ENCODE measurements at places on chromosomes 6 and 20.

GRCh38 chr20:11907621-11908020 is 10.1 kb upstream of the BTBD3 start:
- DNase-seq, result no peak
- peaks cover 45% of the 10 kb centered on the region for H3K4me1 ChIP-seq
- no peak overlapping the region for H3K4me3 ChIP-seq
- H3K27me3 ChIP-seq, result no peaks in the 10 kb centered on the region
- H3K27ac ChIP-seq, result peak overlapping the region; percentile 57

- no peaks in the 10 kb centered on the region for H3K36me3 ChIP-seq
- H3K27ac ChIP-seq, result no peak overlapping the region
- H3K4me3 ChIP-seq, result no peak overlapping the region
- H3K4me1 ChIP-seq, result peaks cover 30% of the 10 kb centered on the region
- no peaks in the 10 kb centered on the region for H3K27me3 ChIP-seq
These were observed 27.3 kb downstream of the COL21A1 start for GRCh38 chr6:56220078-56220477.

DNA sequence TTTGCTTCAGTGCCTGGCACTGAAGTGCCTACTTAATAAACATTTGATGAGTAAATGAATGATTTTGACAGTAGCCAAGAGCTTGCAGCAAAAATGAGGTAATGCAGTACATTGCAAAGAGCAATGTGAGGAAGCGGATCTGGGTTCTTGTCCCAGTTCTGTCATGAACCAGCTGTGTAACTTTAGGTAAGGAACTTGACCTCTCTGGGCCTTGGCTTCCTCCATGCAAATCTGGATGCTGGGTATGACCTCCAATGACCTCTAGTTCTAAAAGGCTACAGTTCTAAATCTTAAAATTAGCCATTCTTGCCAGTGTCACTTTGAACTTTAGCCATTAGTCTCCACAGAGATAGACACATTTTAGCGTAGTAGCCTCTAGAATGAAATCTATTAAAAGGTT is 3.6 kb upstream of the SAMD5 start:
- peaks cover 16% of the 10 kb centered on the region for H3K27me3 ChIP-seq
- peaks cover 12% of the 10 kb centered on the region for H3K4me1 ChIP-seq
- no peak overlapping the region for H3K4me3 ChIP-seq
- no peak for DNase-seq

DNA sequence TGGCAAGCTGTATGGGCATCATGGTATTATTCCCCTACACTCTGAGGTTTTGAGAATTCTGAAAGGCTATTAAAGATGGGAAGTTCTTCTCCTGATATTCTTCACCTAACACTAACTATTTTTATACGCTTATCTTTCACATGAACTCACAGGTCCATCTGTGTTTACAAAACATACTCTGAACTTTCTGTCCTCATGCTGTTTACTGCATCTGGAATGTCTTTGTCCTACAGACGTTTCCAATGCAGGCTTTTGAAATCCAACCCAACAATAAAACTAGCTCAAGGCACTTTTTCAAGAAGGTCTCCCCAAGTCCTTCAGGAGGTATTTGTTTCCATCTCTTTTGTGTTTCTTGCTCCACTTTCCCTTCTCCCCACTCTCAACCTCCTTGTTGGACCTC is 60.5 kb upstream of the MLIP start:
- H3K4me3 ChIP-seq, result no peak overlapping the region
- H3K4me1 ChIP-seq, result peaks cover 11% of the 10 kb centered on the region
- no peaks in the 10 kb centered on the region for H3K36me3 ChIP-seq
- DNase-seq, result no peak
- H3K27me3 ChIP-seq, result no peaks in the 10 kb centered on the region

- H3K27me3 ChIP-seq, result no peaks in the 10 kb centered on the region
- H3K4me3 ChIP-seq, result no peak overlapping the region
- peaks cover 51% of the 10 kb centered on the region for H3K4me1 ChIP-seq
- H3K36me3 ChIP-seq, result no peaks in the 10 kb centered on the region
- peak overlapping the region; percentile 75 for H3K27ac ChIP-seq
These were observed 1.7 kb upstream of the TOMM34 start for GRCh38 chr20:44961870-44962267.

DNA sequence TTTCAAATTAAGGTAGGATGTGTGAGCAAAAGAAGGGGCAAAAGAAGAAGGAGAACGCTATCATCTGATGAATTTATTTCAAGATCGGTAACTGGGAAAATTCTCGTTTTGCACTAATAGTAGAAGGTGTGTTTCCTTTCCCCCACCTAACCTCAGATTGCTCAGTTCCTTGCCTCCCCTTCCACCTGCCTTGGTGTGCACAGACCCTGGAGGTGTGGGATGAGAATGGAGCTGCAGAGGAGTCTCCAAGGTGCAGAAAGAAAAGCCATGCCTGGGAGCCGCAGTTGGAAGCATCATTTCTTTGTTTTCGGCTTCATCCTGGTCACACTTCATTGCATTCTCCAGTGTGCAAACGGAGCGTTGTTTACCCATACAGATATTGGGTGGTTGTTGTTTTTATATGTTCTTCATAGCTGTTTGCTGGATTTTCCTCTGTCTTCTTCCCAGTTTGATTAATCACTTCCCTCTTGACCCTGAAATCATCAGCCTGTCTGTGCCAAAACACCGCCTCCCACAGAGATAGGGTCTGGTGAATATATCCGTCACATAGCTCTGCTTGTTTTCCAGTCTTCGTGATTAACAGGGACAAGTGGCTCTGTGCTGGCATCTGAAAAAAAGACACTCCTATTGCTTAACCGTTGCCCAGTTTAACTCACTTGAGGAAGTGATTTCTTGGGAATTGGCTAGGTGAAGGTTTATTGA is 40.2 kb upstream of the NEDD9 start:
- H3K36me3 ChIP-seq, result no peaks in the 10 kb centered on the region
- peaks cover 34% of the 10 kb centered on the region for H3K4me1 ChIP-seq
- H3K27me3 ChIP-seq, result peaks cover 2% of the 10 kb centered on the region
- no peak overlapping the region for H3K4me3 ChIP-seq

DNA sequence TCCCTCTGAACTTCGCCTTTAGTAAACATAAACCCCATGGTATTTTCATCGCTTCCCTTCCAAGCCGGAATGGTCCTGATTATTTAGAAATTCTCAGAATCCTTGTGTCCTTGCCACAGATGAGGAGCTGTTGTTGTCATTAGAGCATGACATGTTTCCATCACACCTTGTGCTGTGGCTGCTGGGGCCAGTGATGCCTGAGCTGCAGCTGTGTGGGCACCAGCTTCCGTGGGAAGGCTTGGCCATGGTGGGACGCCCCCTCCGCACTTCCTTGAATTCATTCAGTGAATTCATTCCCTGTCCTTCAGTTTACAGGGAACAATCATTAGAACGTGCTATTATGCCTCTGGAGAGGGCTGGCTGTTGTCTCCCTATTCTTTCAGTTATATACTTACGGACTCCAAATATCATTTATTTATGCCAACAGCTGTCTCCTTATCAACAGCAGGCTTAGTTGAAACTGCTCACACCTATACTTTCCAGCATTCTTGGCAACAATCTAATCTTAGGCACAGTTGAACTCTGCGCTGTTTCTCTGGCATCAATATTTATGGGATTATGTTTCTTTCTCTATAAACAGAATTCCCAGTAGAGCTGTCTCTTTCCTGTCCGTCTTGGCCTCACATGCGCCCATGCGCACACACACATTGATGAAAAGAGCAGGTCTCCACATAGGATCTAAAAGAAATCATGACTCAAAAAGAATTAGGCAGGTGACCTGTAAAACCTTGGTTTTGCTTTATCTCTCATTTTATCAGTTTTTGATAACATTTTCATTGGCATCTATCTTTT is 9.0 kb downstream of the ADGRF1 start:
- no peaks in the 10 kb centered on the region for H3K36me3 ChIP-seq
- H3K4me3 ChIP-seq, result no peak overlapping the region
- peak overlapping the region; percentile 28 for H3K27ac ChIP-seq
- H3K27me3 ChIP-seq, result no peaks in the 10 kb centered on the region
- no peak for DNase-seq

DNA sequence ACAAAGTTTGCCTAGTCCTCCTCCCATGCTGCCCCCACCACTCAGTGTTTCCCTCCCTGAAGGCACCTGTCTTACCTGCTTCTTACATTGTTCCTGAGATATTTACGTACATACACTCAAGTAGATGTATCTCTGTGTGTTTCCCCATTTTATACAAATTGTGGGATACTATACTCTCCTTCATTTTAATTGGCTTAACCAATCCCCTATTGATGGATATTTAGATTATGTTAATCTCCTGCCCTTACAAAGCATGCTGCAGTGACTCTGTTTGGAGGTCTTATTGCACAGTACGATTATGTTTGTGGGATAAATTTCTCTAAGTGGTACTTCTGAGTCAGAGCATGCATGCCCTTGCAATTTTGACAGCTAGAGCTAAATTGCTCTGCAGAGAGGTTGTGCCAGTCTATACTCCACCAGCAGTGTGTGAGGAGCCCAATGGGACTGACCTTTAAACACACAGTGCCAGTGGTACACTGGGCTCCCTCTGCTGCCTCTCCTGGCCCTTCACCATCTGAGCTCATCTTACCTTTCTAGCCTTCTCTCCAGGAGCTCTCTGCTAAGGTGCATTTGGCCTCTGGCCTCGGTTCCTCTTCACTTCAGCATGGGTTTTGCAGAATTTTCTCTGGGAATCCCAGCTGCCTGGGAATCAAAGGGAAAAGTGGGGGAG is 57.4 kb downstream of the LYRM2 start:
- H3K27me3 ChIP-seq, result no peaks in the 10 kb centered on the region
- no peak for DNase-seq
- no peak overlapping the region for H3K4me3 ChIP-seq
- peaks cover 27% of the 10 kb centered on the region for H3K4me1 ChIP-seq
- H3K27ac ChIP-seq, result no peak overlapping the region
- peaks cover 2% of the 10 kb centered on the region for H3K36me3 ChIP-seq

GRCh38 chr6:4381381-4381780 is 246.0 kb upstream of the ECI2 start:
- no peaks in the 10 kb centered on the region for H3K27me3 ChIP-seq
- no peak for DNase-seq
- no peak overlapping the region for H3K4me3 ChIP-seq

- no peaks in the 10 kb centered on the region for H3K36me3 ChIP-seq
- H3K4me1 ChIP-seq, result peaks cover 4% of the 10 kb centered on the region
- no peak for DNase-seq
- no peak overlapping the region for H3K4me3 ChIP-seq
- peaks cover 3% of the 10 kb centered on the region for H3K27me3 ChIP-seq
- H3K27ac ChIP-seq, result no peak overlapping the region
These were observed 39.5 kb upstream of the ADGRF5 start for GRCh38 chr6:46961232-46961631.

GRCh38 chr6:167392631-167393316 is 67.9 kb downstream of the TTLL2 start:
- H3K27me3 ChIP-seq, result peaks cover 2% of the 10 kb centered on the region
- no peak overlapping the region for H3K4me3 ChIP-seq
- H3K36me3 ChIP-seq, result no peaks in the 10 kb centered on the region
- H3K27ac ChIP-seq, result no peak overlapping the region
- H3K4me1 ChIP-seq, result no peaks in the 10 kb centered on the region
- no peak for DNase-seq

DNA sequence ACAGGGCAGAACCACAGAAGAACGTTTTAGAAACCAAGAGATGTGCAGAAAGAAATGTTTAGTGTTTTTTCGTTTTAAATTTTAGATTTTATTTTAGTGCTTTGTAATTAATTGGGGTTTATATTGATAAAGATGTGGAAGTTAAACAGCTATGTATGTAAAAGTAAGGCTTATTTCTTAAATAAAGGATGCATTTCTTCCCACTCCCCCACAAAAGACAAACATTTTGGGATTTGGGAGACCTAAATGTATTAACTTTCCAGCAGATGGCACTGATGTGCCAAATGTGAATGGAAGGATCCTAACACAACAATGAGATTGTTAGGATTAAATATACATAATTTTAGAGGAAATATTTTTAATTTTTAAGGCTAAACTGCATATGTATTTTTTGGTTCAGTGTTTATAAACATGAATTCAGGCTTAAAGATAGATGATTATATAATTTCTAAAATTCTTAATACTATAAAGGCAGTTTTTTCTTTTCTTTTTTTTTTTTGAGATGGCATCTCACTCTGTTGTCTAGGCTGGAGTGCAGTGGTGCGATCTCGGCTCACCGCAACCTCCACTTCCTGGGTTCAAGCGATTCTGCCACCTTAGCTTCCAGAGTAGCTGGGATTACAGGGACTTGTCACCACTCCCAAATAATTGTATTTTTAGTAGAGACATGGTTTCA is 12.0 kb downstream of the PFDN4 start:
- H3K27me3 ChIP-seq, result no peaks in the 10 kb centered on the region
- peaks cover 4% of the 10 kb centered on the region for H3K36me3 ChIP-seq
- H3K4me3 ChIP-seq, result no peak overlapping the region
- no peak for DNase-seq
- H3K4me1 ChIP-seq, result peaks cover 2% of the 10 kb centered on the region
- no peak overlapping the region for H3K27ac ChIP-seq

- H3K4me1 ChIP-seq, result no peaks in the 10 kb centered on the region
- H3K4me3 ChIP-seq, result no peak overlapping the region
- DNase-seq, result no peak
- H3K36me3 ChIP-seq, result no peaks in the 10 kb centered on the region
- H3K27ac ChIP-seq, result no peak overlapping the region
- H3K27me3 ChIP-seq, result peaks cover 44% of the 10 kb centered on the region
These were observed 67.0 kb upstream of the FOXQ1 start for GRCh38 chr6:1244941-1245340.

DNA sequence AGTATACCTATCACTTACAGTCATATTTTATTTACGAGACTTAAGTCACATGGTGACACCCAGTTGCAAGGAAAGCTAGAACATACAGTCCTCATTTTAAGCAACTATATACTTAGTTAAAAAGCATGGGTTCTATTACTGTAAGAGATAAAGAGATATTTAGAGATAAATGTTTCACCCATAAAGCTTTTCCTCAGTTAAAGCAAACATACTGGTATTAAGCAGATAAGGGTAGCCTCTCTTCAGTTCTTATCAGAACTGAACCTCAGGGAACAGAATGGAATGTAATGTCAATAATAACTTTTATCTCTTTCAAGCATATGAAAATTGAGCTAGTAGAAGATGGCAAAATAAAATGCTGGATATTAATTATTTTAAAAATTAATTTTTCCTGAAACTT is 9.9 kb upstream of the ASCC3 start:
- peaks cover 9% of the 10 kb centered on the region for H3K4me1 ChIP-seq
- H3K4me3 ChIP-seq, result no peak overlapping the region
- no peaks in the 10 kb centered on the region for H3K27me3 ChIP-seq
- H3K36me3 ChIP-seq, result no peaks in the 10 kb centered on the region

DNA sequence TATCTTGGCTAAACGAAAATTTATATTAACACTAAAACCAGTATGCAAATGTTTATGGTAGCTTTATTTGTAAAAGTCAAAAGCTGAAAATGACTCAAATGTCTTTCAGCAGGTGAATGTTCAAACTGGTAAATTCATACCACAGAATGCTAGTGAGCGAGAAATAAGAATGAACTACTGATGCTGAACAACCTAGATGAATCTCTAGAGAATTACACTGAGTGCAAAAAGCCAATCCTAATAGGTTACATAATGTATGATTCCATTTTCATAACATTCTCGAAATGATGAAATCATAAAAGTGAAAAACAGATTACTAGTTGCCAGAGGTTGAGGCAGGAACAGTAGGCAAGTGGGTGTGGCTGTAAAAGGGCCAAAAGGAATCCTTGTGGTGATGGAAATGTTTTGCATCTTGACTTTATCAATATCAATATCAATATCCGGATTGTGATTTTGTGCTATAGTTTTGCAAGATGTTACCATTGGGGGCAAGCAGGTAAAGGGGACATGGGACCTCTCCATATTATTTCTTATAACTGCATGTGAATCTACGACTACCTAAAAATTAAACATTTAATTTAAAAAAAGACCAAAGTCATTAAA is 26.1 kb downstream of the ZNF311 start:
- H3K27me3 ChIP-seq, result peaks cover 4% of the 10 kb centered on the region
- H3K4me1 ChIP-seq, result peaks cover 48% of the 10 kb centered on the region
- H3K4me3 ChIP-seq, result no peak overlapping the region
- no peaks in the 10 kb centered on the region for H3K36me3 ChIP-seq
- DNase-seq, result no peak
